Muscle of leg (tissue), 16 donors: ENCODE measurements at places on chromosomes 6 and 20.

DNA sequence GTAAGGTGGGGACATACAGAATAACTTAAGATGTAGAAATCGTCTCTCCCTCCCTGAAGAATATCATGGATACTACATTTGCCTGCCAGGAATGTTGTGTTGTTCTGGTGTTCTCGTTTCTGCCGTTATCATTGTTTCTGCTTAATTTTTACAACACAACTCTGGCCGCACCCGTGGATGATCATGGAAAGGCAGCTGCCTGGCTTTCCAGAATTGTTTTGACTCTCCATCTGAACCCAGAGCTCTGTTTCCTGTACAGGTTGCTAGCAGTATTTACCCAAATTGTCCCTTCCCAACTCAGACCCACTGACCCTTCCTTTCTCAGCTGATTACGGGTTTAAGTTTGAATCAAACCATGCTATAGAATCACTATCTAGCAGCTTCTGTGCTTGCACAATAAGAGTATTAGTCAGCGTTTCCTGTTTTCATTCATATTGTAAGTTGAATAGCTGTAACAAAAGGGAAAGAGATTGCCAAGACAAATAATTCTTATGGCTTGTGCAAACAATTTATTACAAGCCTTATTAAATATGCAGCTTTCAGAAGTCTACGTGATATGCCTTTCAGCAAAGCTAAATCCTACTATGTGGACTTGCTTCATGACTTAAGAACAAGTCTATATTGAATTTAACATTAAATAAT, 139.0 kb downstream of the MTHFD1L start:
- DNase-seq, result peak; percentile 90

DNA sequence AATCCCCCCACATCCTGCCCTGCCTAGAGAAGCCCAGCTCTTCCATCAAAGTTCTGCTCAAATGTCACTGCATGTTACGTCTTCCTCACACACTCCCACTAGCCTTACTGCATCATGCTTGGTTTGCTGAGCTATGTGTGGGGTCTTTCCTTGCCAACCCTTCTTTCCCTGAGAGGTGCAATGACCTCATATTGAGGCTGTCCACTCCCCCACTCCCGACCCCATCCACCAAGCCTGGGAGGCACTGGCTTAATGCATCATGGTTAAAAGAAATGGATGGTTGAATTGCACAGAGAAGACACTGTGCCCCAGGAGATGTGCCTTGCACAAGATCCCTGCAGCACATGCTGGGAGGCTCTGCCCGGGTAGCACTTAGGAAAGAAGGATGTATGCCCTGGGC, 7.7 kb upstream of the IRF4 start:
- no peak for DNase-seq

DNA sequence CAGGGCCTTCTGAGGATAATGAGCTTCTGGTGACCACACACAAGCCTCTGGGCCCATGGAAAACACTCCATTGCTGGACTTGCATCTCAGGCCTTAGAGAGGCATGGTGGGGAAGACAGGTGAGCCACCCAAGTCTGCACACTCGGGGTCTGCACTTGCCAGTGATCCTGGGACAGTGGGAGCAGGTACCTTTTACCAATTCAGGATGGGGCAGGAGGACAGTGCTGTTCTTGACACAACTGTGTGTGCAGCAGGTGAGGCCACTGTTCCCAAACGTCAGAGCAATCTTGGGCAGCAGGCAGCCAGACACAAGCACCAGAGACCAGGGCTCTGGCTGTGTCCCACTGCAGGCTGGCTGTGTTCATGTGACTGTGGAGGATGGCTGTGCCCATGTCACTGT, 221.3 kb downstream of the ERMARD start:
- DNase-seq, result no peak

DNA sequence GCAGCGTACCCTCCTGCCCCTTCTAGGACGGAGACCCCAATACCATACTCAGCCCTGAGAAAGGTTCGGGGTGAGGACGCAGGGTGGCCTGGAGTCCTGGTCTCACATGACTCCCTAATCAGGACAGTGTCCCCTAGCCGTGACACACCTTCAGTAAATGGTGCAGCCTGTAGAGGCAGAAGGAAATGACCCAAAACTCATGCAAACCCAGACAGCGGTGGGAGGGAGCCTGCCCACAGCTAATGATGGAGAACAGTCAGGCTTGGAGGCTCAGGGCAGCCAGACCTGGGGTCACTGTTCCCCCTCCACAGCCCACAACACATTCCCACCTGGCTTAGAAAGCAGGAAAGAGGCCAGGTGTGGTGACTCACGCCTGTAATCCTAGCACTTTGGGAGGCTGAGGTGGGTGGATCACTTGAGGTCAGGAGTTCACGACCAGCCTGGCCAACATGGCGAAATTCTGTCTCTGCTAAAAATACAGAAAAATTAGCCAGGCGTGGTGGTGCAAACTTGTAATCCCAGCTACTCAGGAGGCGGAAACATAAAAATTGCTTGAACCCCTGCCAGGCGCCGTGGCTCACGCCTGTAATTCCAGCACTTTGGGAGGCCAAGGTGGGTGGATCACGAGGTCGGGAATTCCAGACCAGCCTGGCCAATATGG, 8.8 kb upstream of the HMGA1 start:
- DNase-seq, result no peak

GRCh38 chr20:62429455-62430310, 2.3 kb upstream of the RBBP8NL start:
- DNase-seq, result no peak

GRCh38 chr20:34129518-34130162, 17.6 kb upstream of the EIF2S2 start:
- peak; percentile 82 for DNase-seq

DNA sequence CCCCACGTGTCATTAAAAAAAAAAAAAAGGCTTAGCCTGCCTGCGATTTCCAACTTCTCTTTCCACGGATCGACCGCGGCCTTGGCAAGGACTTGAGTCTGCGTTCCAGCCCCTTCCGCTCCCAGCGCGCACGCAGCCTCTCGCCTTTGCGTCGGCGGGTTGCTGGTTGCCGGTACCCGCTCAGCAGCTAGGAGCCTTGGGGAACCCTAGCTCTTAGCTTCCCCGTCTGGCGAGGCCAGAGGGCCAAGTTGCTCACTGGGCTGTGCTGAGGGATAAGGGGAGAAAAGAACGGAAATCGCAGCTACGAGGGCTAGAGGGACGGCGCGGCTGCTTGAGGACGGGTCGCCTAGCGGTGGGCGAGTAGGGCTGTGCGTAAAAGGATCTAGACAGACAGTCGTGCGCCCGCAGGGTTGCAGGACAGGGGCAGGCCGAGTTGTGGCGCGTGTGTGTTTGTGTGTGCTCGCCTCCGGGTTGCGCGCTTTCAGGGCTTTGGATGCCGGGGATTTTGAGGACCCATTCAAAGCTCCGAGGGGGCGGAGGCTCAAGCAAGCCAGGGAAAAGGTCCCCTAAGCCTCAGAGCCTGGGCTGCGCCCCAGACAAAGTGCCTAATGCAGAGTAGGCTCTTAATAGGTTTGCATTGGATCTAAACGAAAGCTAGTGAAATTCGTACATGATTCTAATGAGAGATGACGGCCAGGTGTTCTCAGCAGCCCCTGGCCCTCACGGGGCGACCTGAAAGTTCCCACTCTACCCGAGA, 40.5 kb upstream of the OSTM1 start:
- peak; percentile 82 for DNase-seq

- DNase-seq, result peak; percentile 58
Observed at GRCh38 chr20:51700809-51701285, 67.3 kb downstream of the ATP9A start.

DNA sequence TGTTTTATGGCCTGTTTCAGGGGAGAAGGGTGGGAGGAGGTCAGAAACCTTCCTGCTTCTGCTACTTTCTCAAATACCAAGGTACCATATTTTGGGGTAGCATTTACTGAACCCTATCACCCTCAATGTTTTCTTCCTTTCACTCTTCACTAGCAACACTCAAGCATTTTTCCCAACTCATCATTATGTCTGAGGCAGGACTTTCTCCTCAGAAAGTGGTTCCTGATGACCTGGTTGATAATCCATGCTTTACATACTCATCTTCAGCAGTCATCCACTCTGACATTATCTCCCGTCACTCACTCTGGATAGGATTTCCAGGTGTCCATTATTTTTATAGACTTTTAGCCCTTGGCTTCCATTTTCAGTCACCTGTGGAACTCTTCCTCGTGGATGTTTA, 21.1 kb downstream of the ZNF292 start:
- no peak for DNase-seq

- peak; percentile 27 for DNase-seq
Observed at GRCh38 chr20:24863356-24863755, 85.7 kb upstream of the CST7 start.

GRCh38 chr6:108715832-108716231, 132.4 kb upstream of the ARMC2 start:
- no peak for DNase-seq

DNA sequence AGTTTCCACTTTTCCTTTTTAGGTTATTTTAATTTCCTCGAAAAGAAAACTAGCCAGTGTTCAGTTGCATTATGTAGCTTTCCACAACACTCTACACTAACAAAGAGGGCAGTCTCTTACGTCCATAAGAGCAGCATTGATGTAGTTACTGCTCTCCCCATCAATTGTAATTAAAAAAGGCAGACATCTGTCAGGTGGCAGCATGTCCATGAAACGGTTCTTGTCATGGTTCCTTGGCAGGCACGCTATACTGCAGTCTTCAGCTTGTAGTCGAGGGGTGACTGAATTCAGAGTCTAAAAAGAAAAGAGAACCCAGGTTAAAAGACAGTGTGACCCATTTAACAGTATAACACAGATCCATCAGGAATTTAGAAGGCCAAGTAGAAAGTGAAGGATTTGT, 80.1 kb upstream of the THEMIS start:
- DNase-seq, result no peak

- no peak for DNase-seq
Observed at GRCh38 chr20:5596401-5597193, 153.6 kb upstream of the SHLD1 start.

GRCh38 chr6:22142856-22143255, 154.0 kb downstream of the PRL start:
- no peak for DNase-seq

DNA sequence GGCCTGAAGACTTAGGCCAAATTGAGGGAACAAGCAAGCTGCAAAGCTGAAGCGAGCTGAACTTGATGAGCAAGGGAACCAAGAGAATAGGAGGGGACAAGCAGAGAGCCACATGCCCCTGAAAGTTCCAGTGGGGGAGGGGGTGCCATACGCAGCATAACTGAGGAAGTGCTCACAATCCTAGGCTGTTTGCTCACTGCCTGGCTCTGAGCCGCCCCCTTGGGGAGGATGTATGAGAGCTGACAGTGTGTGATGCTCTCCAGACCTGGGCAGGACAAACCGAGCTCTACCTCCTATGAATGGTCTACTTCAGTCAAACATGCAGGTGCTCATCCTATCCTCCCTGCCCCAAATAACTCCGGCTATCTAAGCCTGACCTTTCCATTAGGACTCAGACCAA, 52.1 kb downstream of the FAXC start:
- DNase-seq, result no peak

DNA sequence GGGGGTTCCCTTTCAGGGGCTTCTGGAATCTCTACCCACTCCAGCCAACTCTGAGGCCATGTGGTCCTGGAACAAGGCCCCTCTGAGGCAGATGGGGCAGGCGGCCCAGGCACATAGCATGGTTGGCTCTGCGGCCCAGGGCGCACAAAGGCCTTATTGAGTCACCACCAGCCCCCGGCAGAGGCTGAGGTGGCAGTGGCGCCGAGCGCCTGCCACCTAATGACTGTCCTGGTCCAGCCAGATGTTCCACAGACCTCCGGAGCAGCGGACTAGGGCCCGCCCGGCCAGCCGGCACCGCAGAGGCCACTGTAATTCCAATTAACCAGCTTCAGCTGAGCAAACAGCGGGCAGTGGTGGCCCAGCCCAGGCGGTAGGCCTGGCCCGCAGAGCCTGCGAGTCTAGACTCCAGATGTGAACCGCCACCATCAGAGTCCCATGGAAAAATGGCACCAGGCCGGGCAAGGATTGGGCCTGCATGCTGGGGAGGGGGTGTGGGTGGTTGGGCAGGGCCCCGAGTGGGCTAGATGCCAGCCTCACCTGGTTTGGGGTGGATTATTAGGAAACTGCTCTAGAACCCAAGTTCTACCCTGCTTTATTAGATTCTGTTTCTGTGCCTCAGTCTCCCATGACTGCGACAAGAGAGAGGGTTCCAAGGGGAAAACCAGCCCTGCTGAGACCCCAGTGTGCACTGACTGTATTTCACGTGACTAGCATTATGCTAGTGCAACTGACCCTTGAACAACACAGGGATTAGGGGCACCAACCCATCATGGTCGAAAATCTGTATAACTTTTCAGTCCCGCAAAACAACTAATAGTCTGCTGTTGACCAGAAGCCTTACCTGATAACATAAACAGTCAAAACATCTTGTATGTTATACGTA, 34.1 kb upstream of the ID1 start:
- peak; percentile 54 for DNase-seq

DNA sequence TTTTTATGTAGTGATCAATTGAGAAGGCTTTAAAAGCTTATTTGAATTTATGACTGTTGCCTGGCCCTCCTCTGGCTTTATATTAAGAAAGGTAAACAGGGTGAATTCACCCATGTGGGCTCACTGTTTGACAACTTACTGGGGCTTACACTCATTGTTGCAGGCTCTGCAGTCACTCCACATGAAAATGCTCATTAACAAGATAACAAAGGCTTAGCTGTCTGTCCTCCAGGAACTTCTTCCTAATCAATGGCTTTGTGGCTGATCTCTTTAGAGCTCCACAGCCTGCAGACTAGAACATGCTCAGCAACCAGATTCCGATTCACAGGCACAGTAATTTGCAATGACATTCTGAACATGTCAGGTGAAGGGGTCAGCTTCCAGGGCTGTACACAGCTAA, 323.2 kb upstream of the MAN1A1 start:
- no peak for DNase-seq

DNA sequence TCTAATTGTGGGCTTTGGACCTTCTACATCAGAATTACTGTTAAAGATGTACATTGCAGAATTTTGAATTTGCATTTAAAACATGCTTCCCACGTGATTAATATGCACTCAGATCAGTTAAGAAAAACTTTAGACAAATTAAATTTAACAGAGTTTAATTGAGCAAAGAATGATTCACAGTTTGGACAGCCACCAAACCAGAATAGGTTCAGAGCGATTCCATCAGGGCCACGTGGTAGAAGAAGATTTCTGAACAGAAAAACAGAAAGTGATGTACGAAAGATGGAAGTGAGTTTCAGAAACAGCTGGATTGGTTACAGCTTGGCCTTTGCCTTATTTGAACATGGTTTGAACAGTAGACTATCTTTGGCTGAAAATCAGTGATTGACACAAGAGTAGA, 704.2 kb upstream of the MAP3K7 start:
- DNase-seq, result no peak

GRCh38 chr6:111556004-111556403, 49.7 kb downstream of the TRAF3IP2 start:
- DNase-seq, result no peak

GRCh38 chr6:118787724-118788423, 106.1 kb upstream of the ASF1A start:
- DNase-seq, result peak; percentile 94

DNA sequence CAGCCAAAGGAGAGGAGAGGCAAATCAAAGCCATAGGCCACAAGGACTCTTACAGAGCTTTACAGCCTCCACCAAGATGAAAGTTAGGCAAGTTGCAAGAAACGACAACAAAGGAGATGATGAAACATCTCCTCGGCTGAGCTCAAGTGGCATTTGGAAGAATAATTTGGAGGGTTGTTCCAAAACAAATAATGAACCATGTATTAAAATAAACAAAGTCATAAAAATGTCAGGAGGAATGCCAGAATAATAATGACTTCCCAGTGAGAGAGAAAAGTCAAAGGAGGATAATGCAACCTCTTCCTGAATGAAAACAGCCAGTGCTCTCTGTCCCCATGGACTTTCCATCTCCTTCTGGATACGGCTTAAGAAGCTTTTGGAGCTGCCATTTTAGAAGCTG, 371.4 kb upstream of the ID4 start:
- no peak for DNase-seq
